Left lung (tissue), 14 donors: ENCODE measurements at places on chromosomes 4 and X. TPM values are rescaled to one million over a fixed set of nuclear protein-coding genes. Genes with fewer than 3 reads are reported as not detected.

DNA sequence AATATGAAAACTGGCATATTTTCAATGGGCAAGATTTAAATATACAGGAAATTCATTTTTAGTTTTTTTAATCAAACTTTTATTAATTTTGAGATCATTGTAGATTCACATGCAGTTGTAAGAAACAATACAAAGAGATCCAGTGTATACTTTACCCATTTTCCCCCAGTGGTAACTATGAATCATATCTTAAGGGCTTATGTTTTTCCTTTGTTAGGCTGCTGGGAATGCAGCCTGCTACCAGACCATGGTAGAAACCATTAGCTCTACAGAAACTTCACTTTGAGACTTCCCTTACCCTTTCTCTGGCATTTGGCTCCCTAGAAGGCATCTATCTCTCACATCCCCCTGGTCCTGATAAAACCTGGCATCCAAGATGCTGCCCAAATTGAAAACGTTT, 147.6 kb upstream of the EOLA2 start:
- DNase-seq = no peak

Gene RAB9B
- 1.6 TPM for total RNA-seq

Gene AFM
- not detected for total RNA-seq

GRCh38 chr4:4361883-4362282, 25.0 kb upstream of the NSG1 start:
- no peak for DNase-seq

Gene PPAT
- 9.5 TPM for total RNA-seq

DNA sequence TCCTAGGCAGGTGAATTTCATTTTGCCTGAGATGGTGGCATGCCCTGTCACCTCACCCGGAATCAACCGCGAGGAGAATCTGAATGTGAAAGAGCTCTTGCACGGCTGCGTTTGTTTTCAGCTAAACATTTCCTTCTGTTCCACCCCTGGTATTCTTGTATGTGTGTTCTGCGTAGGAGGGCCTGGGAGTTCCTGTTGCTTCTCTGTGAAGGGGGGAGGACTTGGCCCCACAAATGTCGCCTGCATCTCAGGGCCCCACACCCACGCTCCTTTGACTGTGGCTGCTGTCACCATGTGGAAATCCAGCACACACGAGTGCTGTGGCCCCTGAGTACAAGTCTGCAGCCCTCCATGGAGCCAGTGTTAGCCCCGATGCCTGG, 45.8 kb upstream of the CLCN4 start:
- no peak for DNase-seq

Gene POF1B
- 1.6 TPM for total RNA-seq

Gene CXCL11
- 1.9 TPM for total RNA-seq

Gene MSL3
- total RNA-seq = 27.3 TPM

Gene DCLK2
- total RNA-seq = 5.2 TPM

GRCh38 chr4:10130178-10130888, 13.7 kb upstream of the WDR1 start:
- no peak for DNase-seq

DNA sequence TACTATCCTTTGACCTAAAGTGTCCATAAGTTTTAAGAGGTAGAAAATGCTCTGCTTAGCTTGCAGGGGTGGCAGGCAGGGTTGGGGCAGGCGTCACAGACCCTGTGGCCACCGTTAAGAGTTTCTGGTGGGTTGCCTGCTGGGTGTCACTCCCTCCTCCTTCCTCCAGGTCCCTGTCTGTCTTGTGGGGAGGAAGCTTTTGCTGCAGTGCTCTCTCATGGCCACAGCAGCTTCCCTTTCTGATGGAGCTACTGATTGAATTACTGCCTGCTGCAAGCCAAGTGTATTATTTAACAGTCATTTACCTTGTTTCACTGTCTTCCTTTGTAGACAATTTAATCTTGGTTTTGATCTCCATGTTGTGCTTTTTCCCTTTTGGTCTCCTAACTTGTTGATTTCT, 384.6 kb downstream of the IDS start:
- no peak for DNase-seq

Gene PNMA3
- total RNA-seq = 0.13 TPM

DNA sequence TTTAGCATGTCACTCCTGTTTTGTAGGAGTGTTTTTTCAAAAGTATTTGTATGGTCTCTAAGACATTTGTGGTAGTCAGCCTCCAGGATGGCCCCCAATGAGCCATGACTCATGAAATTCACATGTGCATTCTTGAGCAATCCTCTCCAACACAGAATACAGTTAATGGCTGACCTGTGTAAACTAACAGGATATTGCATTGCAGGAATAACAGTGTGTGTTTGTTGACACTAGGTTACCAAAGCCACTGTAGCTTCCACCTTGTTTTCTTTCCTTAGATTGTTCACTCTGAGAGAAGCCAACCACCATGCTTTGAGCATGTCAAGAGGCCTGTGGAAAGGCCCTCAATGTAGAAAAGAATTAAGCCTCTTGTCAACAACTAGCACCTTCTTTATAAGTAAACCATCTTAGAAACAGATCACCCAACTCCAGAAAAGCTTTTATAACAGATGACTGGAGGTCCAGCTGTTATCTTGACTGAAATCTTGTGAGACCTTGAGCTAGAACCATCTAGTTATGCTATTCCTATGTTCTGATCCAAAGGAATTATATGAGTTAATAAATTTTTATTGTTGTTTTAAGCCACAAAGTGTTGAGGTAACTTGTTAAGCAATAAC, 28.5 kb downstream of the TBCK start:
- DNase-seq = no peak

GRCh38 chrX:506341-506740, 119.6 kb upstream of the PPP2R3B start:
- DNase-seq = no peak

DNA sequence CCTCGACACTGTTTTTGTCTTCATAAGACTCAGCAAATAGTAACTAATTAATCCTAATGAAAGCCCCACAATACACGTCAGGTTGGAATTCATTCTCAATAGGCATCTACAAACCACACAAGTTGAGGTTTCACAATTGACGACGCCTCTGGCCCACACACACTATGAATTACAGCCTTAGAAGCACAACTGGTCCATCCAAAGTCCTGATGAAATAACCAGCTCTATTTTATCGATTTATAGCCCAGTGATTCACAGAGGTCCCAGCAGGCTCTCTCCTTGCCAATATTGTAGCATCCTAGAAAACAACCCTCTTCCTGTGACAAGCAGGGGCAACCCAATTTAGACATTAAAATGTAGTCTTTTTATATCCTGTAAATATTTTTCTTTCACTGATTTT, 112.1 kb downstream of the NR3C2 start:
- DNase-seq = no peak

- no peak for DNase-seq
These were observed 17.6 kb upstream of the PRDM8 start for GRCh38 chr4:80179637-80180161.

DNA sequence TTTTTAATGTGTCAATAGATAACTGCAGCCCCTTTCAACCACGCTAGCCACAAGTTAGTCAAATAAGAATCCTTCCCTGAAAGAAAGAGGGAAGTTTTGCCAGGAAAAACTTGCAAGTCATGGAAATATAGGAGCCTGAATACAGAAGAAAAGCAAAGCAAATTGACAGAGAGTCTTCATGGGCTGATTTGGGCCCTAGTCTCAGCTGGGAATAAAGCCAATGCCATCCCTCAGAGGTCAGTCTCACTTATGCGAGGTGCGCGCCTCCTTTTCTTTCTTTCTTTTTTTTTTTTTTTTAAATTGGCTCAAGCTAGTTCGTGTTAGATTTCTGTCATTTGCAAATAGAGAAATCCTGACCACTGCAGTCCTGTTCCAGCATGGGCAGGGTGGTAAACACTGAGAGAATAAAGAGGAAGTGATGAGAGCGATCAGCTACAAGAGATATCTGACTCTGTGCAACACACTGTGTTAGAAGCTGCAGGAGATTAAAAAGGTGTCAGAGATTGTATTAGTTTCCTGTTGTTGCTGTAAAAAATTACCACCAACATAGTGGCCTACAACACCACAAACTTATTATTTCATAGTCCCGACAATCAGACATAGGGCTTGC, 299.7 kb downstream of the LDB2 start:
- DNase-seq = no peak

Gene SLC4A4
- total RNA-seq = 17.0 TPM

Gene UXT
- 77.9 TPM for total RNA-seq

- no peak for DNase-seq
These were observed 71.6 kb upstream of the LEF1 start for GRCh38 chr4:108240366-108240765.

- DNase-seq = no peak
These were observed 104.6 kb upstream of the ETNPPL start for GRCh38 chr4:108867476-108867875.

- no peak for DNase-seq
These were observed 214.9 kb downstream of the SPANXN4 start for GRCh38 chrX:143240658-143241057.

Gene ABLIM2
- 10.2 TPM for total RNA-seq

GRCh38 chrX:9471571-9471985, 6.7 kb downstream of the TBL1X start:
- DNase-seq = no peak

GRCh38 chrX:9693307-9694001, 72.2 kb downstream of the GPR143 start:
- DNase-seq = no peak

- DNase-seq = no peak
These were observed 54.7 kb downstream of the MFAP3L start for GRCh38 chr4:169971456-169972015.

Gene ASB12
- not detected for total RNA-seq

Gene RASGEF1B
- 24.8 TPM for total RNA-seq

DNA sequence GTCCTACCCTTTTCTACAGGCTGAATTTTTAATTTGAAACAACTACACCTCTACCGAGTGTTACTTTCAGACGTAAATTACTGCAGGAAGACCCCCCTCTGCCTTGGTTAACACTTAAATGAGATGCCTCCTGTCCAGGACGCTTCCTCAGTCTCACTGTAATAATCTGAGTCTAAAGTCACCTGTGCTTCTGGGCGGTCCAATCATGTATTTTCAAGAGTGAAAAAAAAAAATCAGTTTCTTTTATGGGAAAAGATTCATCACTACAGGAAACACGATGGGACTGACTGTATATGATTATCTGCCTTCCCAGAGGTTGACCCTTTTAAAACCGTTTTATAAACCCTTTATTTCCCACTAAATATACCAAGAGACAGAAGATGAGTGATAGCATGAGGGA, 776 bp downstream of the RBM47 start:
- DNase-seq = no peak

Gene PNMA6F
- not detected for total RNA-seq

GRCh38 chrX:66498672-66499296, 140.1 kb downstream of the EDA2R start:
- DNase-seq = no peak

DNA sequence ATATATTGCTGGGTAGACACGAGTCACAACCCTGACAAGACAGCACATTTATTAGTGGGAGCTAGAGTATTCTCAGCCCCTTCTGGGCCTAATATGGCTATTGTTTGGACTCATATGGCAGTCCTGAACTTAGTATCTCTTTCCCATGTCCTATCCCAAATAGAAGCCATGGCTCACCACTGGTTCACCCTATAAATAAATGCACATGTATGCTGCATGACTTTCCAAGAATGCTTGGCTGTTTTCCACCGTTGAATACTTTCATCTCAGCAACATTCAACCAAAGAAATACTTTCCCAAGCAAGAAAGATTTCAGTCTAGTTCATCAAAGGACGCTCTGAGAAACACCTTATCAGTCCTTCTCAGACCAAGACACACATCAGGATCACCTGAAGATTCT, 36.7 kb downstream of the SMPX start:
- no peak for DNase-seq

Gene RNF150
- 3.1 TPM for total RNA-seq

Gene ZMAT1
- 3.4 TPM for total RNA-seq

Gene GAGE10
- total RNA-seq = not detected
